ENCODE measurements at places on chromosomes 4 and X.
A peak's percentile ranks its signal among the peaks of the same experiment; 100 is the strongest.

DNA sequence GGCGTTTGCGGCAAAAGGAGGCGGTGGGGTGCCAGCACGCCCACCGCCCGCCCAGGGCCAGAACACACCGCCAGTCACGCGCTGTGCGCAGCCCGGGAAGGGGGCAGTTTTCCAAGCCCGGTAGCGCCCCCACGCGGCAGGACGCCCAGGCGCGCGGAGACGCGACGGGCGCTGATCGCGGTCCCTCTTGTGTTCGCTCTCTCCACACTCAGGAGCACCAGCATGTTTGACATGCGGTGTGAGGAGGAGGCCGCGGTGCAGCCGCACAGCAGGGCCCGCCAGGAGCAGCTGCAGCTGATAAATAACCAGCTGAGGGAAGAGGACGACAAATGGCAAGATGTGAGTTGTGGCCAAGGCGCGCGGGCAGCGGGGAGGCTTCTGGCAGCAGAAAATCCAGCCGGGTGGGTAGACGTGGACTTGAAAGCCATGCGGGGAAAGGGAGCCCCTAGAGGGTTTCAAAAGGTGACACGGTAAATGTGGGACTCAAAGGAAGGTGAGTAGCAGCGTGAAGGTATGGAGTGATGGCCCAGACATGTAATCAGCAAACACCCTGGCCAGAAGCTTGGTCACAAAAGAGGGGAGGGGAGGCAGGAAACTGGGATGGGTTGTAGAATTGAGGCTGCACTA is 104.1 kb downstream of the PHOX2B start:
- DNase-seq = no peak

DNA sequence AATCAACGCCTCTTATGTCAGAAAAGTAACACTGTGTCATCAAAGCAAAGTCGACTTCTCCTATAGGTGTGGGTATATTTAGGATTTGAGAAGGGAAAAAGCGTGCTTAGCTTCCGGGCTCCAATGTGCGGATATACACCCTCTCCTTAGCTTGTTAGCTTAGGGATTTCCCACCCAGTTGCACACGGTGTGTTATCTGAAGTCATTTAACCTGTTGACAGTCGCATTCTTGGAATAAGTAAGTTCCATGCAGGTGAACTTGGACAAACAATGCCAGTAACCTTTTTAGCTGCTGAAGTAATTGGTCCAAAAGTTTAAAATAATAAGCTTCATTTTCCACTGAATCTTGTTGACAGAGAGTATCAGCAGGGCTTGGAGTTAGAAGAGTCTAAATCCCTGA is 113.7 kb downstream of the SHROOM3 start:
- no peak for DNase-seq

GRCh38 chrX:149312988-149313387 is 192.1 kb downstream of the IDS start:
- DNase-seq = no peak

DNA sequence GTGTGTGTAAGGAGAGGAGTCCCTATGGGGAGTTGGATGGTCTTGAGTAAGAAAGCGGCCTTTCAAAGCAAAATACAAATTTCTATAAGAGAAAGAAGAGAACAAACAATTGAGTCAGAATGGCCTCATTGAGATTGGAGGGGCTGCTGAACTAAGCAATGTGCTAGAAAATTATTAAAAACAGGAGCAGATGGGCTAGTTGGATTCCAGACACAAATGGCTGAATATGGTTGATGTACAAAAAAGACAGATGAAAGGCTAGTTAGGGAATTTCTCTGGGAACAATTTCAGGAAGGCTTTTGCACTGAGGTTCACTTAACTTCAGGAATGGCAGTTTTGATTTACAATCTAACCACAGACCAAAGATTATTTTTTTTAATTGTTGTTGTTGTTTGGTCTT is 1806.8 kb upstream of the TENM3 start:
- DNase-seq = no peak

GRCh38 chrX:43969504-43970501 is 3.4 kb downstream of the NDP start:
- DNase-seq = no peak

DNA sequence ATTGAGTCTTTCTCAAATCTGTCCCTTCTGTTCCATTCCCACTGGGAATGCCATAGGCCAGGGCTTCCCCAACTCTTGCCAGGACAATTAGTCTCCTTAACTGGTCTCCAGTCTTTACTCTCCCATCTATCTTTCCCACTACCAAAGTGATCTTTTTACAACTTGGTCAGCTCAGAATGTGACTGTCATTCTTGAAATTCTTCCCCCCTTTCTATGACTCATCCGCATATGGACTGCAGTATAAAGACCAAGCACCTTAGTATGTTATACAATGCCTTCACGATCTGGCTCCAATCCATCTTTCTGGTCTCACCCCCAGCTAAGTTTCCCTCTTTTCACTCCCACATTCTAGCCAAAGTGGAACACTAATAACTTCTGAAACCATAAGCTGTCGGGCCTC is 383.8 kb downstream of the OPHN1 start:
- no peak for DNase-seq

DNA sequence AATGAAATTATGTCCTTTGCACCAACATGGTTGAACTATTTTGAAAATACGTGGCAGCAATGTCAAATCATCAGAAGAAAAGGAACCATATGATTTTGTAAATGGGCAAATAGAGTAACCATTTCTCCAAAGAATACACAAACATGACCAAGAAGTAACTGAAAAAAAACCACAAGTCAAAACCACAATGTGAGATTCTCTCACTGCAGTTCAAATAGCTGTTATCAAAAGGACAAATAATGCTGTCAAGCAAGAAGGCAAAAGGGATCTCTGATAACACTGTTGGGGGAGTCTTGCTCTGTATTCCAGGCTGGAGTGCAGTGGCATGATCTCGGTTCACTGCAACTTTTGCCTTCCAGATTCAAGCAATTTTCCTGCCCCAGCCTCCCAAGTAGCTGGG is 280.8 kb upstream of the ZCCHC13 start:
- no peak for DNase-seq

DNA sequence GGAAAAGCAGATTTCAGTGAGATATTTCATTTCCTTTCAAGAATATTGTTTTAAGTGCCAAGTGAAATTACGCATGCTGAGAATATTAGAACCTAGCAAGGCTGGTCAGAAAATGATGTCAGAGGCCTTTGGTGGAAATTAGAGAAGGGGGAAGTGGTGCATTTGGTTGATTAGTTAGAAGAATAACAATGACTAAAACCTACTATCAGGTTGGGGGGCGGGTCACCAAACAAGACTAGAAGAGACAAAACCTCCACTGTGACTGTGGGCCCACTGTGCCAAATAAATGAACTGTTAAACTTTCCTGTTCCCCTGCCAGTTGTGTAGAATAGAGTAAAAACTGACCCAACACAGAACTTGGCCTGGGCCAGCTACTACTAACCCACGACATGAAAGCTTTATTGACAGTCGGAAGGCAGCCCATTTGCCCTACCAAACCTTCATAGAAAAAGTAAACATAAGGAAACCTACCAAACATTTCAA is 2.9 kb downstream of the RAPGEF2 start:
- no peak for DNase-seq

- DNase-seq = no peak
Observed at GRCh38 chrX:74009041-74009440, 294.9 kb upstream of the ZCCHC13 start.

DNA sequence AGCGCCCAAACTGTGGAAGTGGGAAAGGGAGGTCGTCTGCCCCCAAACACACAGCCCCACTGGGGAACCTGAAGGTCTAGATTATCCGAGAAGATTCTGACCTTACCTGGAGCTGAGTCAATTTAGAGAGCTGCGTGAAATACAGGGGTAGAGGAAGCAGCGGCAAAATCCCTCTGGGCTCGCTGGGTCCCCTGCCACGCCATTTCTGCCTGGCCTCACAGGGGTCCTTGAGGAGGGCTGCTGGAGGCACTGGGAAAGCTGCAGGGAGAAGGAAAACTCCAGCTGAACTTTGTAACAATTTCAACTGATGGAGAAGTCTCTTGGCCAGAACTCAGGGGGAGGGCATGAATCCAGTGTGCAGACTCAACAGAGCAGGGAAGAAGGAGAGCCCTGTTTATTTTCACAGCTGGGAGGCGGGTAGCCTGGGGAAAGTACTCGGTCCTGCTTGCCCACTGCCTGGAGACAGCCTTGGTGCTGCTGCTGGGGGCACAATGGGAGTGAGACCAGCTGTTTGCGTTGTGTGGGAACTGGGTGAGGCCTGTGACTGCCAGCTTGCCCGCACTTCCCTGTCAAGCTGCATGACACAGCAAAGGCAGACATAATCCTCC is 93.2 kb upstream of the MAPK10 start:
- no peak for DNase-seq

GRCh38 chrX:32839781-32840180 is 371.6 kb downstream of the DMD start:
- DNase-seq = no peak

DNA sequence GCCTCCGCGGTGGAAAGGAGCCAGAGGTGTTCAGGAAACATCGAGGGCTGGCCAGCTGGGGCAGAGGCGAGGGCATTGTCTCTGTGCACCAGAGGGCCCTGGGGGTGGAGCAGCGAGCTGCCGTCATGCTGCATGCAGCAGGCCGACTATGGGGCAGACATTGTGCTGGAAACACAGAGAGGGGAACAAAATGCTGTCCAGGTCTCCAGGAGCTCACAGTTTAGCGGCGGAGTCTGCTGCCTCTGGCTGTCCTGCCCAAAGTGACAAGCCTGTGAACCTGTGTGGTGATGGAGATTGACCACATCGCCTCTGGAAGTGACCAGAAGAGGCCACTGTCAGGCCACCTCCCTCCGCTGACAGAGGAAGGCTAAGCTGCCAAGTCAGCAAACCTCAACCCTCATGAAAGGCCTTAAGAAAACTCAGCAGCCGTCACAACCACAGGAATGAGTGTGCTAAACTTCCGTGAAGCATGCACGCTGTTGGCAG is 20.1 kb upstream of the SASH3 start:
- no peak for DNase-seq

DNA sequence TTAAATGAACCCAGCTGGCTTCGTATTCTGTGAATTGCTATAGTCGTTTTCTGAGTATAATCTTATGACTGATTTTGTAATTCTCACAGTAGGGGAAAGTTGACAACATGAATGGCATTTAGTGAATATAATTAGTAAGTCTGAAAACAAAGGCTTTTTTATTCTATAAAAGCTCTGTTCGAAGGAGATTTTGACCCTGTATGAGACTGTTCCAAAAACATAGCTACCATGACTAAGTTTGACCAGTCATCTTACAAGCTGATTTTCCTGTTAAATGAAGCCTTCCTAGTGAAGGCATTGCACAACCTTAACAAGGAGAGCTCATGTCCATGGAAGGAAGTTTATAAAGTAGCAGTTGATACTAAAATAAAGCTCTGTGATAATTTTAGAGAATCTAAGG is 242.3 kb downstream of the RPA4 start:
- DNase-seq = no peak

DNA sequence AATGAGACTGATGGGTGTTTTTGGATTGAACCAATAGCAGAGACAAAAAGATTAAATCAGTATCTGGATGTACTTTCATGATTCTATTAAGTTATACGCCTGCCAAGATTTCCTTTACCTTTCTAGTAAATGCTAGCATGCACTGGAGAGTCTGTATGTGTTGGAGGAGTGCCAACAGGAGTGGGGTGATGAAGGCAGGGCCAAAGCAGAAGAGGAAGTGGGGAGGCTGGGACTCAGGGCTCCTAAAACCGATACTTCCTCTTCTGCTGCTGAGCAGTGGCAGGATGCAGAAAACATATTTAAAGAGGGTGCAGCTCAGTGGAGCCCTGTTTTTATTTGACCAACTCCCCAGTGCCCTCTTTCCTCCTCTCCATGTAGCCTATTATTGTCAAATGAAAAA is 5.6 kb downstream of the CYSLTR1 start:
- DNase-seq = peak; percentile 11

DNA sequence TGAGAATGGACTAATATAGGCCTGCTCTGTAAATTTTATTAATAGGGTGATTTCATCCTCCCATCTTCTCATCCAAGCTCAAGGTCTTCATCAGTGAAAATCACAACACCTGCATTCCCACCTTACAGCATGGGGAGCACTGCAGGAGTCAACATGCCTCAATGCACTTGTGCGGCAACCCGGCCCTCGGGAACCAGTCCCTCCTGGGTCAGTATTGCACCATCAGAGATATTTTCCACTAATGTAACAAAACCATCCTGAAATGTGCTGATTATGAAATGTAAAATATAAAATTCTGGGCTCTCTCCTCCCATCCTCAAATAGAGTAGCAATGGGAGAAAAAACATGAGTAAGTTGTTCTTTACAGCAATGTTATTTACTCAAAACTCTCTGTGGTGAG is 13.0 kb downstream of the USP46 start:
- DNase-seq = no peak

DNA sequence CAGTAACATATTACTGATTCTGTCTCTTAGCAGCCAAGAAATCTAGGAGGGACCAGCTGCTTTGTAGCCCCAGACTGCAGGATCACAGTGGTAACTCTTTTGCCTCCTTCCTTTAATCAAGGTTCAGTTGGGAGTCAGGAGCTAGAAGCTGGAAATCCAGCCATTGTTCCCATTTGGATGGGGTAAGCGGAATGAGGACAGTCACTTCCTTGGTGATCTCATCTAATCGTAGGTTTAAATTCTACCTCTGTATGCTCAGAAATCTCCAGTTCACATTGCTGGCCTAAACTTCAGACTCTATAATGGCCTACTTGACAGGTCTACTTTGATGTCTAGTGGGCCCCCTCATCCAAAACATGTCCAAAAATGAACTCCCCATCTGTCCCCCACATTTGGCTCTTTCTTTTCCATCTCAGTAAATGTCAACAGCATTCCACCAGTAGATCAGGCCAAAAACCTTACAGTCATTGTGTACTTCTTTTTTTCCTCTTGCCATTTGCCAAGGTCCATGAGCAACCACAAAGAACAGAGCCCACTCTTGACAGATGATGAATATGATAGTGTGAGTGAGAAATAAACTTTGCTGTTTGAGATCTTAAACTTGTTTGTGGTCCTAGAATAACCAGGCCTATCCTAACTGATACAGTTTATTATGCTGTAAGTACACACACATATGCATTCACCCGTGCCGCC is 40.1 kb downstream of the WWC2 start:
- no peak for DNase-seq

- no peak for DNase-seq
Observed at GRCh38 chrX:35150052-35150451, 207.5 kb downstream of the FAM47B start.

DNA sequence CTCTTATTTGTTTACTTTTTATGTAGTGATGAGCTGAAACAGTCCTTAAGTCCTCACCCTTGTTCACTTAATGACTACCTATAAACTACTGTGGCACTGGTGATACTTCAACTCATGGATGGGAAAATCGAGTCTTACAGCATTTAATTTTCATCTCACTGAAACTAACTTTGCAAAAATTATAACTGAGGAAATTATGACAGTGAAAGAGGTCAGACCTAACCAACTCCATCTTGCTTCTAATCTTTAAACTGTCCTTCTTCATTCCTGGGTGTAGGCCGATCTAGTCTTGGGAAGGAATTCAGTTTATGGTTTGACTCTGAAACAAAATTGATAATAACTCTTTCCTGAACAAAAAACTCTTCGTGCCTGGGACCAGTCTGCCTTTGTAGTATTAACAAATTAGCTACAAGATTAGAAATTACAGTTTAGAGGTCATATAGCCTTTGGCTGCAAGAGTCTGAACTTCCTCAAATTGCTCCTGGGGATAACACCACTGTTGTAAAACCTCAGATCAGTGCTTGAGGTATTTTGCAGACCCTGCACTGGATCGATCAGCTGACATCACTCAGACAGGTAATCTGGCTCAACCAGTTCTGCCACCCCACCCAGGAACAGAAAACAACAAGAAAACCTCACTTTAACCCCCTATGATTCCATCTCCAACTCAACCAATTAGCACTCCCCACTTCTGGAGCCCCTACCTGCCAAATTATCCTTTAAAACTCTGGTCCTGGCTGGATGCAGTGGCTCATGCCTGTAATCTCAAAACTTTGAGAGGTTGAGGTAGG is 995.7 kb upstream of the PRKX start:
- DNase-seq = no peak

- no peak for DNase-seq
Observed at GRCh38 chr4:168710353-168710946, 213.6 kb downstream of the PALLD start.
